Osteoblast (primary cell): ENCODE measurements at places on chromosomes 6 and 20.

GRCh38 chr6:9647071-9647445, 767.8 kb downstream of the TFAP2A start:
- DNase-seq, result no peak

DNA sequence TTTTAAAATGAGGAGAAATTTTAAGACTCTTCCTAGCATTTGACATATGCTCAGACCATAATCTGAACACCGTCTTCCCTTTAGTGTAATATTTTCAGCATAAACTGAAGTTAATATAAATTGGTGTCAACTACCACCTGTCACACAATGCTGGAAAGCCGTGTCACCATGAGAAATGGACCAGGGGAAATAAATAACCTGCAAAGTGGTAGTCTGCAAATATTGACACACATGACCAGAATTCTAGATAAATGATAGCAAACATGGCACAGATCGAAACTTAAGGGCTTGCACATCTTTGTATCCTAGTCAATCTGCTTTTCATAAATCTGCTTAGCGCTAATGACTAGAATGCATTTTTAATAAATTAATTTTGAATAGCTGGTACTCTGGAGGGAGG, 191.9 kb downstream of the CD83 start:
- no peak for DNase-seq

DNA sequence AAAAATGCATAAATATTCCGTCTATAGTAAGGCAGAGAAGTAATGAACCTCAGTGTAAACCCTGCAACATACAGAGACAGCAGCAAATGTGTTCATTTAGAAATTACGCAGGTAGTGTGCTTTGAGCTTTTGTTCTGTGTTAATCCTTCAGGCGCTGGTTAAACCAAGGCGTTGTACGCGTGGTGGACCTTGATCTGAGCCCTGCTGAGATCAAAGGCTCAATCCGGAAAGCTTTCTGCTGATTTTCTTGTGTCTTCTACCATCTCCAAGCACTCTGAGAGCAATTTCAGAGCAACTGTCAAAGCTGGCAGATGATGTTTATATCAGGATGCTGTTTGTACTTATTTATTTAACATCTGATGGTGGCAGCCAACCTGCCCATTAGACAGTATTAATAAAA, 382.8 kb downstream of the CDH26 start:
- DNase-seq, result no peak

- DNase-seq, result no peak
Measured at GRCh38 chr20:32387252-32387651, 29.1 kb downstream of the ASXL1 start.

DNA sequence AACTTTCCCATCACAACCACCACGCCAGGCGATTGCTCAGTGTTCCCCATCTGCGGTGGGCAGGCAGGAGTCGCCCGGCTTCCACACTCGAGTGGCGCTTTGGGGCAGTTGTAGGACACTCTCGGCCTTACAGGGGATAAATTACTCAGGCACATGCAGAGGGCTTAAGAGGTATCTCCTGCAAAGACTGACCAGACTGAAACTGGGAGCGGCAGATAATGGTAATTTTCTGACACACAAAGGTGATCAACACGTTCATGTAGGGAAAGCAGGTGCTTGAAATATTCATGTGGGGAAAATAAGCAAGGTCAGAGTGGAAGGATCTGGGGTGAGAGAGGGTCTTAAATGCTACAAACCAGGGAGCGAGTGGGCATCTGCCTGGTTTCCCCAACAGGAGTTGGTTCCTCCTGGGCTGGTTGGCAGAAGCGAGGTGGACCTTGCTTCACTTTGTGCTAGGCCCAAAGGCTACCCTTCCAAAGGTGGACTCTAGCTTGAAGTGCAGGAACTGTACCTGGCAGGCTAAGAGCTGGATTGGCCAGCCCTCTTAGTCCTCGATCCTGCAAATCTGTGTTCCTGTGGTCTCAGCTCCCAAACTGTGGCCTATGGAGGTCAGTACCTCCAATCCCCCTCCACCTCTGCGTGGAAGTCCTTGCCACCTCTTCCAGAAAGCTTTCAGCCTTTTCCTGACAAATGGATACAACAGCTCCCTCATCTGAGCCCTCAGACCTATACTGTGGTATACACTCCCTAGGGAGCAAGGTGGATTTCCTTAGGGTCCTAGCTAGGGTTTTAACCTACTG, 16.7 kb downstream of the PLAGL2 start:
- peak; percentile 86 for DNase-seq
